ENCODE measurements at places on chromosomes 12 and 14. TPM values are rescaled to one million over a fixed set of nuclear protein-coding genes. Genes with fewer than 3 reads are reported as not detected.

- no peak overlapping the region for H3K4me3 ChIP-seq
- no peak overlapping the region for H3K27ac ChIP-seq
- H3K4me1 ChIP-seq, result no peaks in the 10 kb centered on the region
- DNase-seq, result no peak
Observed at GRCh38 chr14:105149146-105149781, 19.3 kb downstream of the JAG2 start.

DNA sequence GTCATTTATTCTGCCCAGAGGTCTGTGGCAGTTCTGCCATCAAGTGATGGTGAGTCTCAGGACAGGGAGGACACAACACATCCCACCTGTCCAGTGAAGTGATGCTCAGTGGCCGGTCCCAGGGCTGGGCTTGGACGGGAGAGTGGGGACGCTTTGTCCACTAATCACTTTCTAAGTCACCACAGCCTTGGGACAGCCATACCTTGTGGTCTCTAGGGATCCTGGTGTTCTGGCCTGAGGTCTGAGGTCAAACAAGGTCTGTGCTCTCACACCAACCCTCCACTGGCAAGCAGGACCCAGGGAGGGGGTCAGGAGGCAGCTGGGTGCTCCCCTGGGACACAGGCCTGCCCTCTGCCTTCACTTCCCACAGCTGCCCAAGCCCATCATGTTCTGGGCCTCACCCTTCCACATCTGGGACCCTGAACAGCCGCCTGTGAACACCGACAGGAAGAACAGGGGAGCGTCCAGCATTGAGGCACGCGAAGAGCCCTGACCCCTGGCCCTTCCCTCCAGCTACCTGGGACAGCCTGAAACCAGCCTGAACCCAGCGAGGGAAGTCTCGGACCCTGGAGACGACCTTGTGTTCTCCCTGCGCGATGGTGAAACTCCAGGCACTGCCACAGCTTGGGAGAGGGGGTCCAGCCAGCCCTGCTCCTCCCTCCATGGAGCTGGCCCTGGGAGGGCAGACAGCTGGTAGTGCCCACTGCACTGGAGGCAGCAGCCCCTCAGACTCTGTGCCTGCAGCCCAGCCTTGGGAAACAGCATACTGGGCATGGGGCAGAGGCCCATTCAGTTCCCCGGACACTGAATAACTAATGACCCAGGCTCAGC is 19.7 kb upstream of the GPR132 start:
- H3K36me3 ChIP-seq, result no peaks in the 10 kb centered on the region
- no peak overlapping the region for H3K27ac ChIP-seq
- H3K4me1 ChIP-seq, result peaks cover 14% of the 10 kb centered on the region
- DNase-seq, result no peak

Gene BDKRB1
- total RNA-seq, result 56.5 TPM

Gene STON2
- total RNA-seq, result not detected

Gene ALDH1L2
- total RNA-seq, result 22.8 TPM

Data from IMR-90 (cell line).